ENCODE measurements at places on chromosomes 16 and 17.

DNA sequence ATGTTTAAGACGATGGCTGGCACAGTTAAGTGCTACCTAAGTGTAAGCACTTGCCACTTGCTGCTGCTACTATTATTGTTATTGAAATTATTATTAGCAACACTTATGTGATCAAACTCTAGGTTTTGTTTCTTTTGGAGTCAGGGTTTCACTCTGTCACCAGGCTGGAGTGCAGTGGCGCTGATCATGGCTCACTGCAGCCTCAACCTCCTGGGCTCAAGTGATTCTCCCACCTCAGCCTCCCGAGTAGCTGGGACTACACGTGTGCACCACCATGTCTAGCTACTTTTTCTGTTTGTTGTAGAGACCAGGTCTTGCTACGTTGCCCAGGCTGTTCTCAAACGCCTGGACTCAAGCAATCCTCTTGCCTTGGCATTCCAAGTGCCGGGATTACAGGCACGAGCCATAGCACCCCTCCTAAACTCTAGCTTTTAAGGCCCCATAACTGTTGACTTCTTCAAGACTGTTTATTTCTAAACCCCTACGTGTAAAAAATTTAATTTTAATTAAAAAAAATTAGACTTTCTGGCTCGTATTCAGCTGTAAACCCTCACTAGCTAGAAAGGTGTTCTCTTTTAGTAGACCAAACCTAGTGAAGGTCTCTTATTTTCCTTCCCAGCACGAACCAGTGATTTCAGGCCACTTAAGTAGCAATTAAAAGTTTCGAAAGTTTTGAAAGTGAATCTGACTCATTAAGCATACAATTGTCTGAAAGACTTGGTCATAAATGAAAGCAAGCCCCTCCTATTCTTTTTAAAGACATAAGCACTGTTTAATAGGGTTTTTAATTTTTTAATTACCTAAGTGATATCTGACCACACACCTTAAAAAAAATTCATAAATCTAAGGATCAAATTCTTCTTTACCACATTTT, 11.7 kb upstream of the SCNN1B start:
- no peak for DNase-seq

DNA sequence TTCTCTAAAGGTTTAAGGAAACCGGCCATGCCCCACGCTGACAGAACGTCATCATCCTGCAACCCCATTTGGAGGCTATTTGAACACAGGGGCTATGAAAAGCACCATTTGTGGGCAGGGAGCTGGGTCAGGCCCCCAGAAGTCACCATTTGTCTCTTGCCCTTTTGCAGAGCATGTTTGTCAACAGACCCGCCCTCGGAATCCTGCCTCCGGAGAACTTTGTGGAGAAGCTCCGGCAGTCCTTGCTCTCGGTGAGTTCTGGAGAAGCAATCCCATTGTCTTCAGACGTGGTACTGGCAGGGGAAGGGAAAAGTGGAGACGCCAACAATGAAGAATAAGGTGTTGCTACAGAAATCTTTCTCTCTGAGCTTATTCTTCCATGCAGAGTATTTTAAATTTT, 33.5 kb downstream of the TMEM186 start:
- no peak for DNase-seq

GRCh38 chr17:39209317-39210092, 9.4 kb downstream of the RPL19 start:
- peak; percentile 47 for DNase-seq

DNA sequence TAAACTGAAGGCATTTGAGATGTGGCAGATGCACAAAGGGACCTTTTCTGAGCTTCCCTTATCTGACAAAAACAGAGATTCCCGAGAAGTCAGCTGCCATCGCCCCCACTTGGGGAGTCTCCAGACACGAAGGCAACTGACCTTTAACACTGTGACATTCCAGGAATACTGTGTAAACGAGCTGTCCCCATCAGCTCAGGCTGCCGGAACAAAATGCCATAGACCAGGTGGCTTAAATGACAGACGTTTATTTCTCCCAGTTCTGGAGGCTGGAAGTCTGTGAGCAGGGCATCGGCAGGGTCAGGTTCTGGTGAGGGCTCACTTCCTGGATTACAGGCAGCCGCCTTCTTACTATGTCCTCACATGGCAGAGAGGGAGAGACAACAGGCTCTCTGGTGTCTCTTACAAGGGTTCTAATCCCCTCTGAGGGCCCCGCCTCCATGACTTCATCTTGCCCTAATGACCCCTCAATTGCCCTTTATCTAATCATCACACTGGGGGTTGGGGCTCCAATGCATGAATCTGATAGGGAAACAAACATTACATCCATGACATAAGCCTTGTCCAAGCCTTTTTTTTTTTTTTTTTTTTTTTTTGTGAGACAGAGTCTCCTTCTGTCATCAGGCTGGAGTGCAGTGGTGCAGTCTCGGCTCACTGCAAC, 178.5 kb upstream of the RPL38 start:
- no peak for DNase-seq

DNA sequence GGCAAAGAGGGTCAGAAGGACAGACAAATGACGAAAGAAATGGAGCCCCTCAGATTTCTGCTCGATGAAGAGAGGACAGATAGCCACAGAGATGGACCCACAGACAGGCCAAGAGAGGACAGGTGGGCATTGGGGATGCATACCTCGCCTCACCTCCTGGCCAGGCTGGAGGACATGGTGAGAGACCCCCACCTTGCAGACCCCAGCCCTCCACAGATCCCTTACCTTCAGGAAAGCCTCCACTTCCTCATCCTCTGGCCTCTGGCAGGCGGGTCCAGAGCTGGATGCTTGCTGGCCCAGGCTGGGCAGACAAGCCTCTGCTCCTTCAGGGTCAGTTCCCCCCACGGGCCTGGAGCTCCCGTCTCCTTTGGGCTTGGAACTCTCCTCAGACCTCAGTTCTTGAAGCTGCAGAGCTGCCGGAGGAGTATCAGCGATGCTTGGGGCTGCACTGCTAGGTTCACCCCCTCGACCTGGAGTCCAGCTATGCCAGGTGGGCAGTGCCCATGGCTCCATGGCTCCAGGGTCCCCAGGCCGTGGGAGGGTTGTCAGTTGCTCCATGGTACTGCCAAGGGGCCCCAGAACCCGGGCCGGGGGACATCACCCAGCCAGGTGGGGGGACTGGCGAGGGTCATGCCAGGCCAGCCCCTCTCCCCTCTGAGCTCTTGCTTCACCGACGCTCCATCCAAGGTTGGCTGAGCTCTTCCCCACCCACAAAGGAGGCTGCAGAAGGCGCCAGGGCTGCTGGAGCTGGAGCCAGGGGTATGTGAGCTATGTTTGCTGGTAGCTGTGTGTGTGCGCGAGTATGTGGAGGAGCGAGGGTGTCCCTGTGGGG, 1.0 kb downstream of the TSPOAP1 start:
- DNase-seq: peak; percentile 41

DNA sequence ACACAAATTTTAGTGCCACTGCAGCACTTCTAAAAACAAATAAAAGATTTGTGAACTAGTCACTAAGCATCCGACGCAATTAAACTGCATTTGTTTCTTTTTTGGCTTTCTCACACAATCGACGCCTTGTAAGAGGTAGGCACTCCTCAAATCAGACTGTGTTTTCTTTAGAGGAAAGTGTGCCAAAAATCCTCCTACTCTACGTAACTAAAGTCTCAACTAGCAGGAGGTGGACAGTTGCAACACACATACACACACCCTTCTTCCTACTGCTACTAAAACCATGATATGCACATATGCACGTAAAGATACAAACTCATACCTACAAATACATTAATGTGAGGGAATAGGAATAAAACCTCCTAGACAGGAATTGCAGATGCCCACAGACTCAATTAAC, 844.7 kb upstream of the SOX9 start:
- DNase-seq: no peak

DNA sequence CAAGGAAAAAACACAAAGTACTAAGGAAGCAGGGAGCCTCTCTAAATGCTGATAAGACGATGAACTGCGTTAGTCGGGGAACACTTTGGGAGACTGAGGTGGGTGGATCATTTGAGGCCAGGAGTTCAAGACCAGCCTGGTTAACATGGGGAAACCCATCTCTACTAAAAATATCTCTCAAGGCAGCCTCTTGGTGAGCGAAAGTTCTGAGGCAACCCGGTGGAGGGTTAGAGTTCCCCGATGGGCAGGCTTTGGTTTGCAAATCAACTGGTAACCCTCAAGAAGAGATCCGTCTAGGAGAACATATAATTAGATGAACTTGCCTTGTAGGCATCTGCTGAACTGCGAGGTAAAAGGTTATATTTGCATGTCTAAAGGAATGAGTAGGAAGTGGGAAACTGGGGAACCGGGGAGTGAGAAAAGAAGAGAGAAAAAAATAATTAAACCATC, 44.6 kb downstream of the WSB1 start:
- DNase-seq: no peak

DNA sequence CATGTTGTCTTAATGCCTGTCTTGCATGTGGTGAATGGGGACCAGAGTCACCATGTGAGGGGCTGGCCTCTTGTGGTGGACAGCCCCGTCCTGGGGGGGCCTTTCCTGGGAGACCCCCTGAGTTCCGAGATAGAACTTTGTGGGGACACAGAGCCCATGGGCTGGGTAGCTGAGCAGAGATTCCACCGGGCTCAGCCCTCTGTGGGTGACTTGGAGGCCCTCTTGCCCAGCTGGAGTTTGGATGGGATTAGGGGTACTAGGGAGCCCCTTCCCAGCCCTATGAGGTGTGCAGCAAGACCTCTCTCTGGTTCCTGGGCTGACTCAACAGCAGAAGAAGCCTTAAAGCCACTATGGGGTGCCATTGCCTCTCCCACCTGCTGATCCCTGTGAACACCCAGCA, 38.1 kb downstream of the MRC2 start:
- no peak for DNase-seq

DNA sequence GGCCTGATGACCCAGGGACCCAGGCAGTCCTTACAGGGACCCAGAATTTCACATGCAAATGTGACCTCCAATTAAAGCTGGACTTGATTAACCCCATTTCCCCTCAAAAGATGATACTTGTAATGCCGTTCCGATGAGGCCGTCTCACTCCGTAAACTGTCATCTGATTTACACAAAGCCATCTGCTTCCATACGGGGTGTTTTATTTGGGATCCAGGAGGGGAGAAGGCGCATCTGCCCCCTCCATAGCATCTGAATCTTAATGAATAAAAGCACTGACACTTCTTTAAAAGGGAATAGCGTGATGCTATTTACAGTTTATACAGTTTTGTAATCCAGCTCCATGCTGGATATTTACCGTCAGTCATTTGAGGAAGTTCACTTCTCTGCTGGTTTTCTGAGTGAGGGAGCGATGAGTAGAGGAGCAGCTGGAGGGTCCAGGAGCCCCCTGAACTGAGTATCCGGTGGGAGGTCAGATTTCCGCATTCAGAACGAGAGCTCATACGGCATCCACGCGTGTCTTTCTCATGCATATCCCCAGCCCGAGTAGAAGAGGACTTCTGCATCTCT, 452.7 kb downstream of the WWOX start:
- no peak for DNase-seq

- DNase-seq: no peak
Observed at GRCh38 chr16:66706506-66706880, 9.9 kb upstream of the CMTM4 start.

DNA sequence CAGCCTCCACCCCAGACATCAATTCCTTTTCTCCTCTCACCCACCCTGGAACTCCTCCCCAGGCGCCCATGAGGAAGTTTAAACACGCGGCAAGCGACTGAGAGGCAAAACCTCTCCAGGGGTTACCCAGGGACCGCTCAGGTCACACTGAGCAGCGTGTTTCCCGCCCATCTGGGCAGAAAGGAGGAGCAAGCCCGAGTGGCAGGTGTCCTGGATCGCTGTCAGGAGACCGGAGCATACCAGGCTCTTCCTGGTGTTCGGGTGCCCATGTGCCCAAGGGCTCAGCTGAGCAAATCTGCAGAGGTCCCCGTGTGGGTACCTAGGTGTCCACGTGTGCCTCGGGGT, 491 bp downstream of the SLC25A19 start:
- DNase-seq: peak; percentile 61

GRCh38 chr16:86477642-86478041, 32.7 kb upstream of the FOXF1 start:
- DNase-seq: no peak

DNA sequence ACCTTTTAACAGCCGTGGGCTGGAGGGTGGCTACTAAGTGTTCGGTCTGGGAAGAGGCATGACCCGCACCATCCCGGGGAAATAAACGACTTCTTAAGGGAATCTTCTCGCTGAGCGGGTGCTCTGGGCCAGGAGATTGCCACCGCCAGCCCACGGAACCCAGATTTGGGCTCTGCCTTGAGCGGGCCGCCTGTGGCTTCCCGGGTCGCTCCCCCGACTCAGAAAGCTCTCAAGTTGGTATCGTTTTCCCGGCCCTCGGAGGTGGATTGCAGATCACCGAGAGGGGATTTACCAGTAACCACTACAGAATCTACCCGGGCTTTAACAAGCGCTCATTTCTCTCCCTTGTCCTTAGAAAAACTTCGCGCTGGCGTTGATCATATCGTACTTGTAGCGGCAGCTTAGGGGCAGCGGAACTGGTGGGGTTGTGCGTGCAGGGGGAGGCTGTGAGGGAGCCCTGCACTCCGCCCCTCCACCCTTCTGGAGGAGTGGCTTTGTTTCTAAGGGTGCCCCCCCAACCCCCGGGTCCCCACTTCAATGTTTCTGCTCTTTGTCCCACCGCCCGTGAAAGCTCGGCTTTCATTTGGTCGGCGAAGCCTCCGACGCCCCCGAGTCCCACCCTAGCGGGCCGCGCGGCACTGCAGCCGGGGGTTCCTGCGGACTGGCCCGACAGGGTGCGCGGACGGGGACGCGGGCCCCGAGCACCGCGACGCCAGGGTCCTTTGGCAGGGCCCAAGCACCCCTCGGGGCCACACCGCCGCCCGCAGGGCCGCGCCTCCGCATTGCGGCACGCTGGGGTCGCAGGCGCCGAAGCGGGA, 3.6 kb upstream of the CBX4 start:
- no peak for DNase-seq

GRCh38 chr16:11836650-11837244, 14.6 kb downstream of the RSL1D1 start:
- DNase-seq: no peak

DNA sequence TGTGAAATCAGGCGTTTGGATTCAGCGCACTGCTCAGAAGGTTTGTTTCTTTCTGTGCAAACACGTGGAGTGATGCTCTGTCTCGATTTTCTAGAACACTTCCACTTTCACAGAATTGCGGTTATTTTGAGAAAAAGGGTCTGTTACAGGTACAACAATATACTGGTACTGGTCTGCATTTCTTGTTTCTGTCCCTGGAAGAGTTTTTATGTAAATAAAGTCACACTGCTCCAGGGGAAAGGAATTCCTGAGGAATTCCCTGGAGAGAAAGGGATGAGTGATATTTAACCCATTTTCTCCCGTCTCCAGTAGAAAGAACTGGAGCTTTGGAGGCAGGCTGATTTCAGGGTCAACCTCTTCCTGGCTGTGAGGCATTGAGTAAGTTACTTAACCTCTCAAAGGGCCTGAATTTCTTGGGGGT, 16.2 kb upstream of the RMI2 start:
- no peak for DNase-seq

- DNase-seq: no peak
Observed at GRCh38 chr16:47727131-47727530, 266.0 kb downstream of the PHKB start.

Measured in inflammatory macrophage (primary cell).